Activated CD4-positive, CD25-positive, alpha-beta regulatory T cell treated with anti-CD3 and anti-CD28 coated beads, Interleukin-2, amount 50 U/mL, for 24 hours (primary cell): ENCODE measurements at places on chromosomes 3 and 15.

DNA sequence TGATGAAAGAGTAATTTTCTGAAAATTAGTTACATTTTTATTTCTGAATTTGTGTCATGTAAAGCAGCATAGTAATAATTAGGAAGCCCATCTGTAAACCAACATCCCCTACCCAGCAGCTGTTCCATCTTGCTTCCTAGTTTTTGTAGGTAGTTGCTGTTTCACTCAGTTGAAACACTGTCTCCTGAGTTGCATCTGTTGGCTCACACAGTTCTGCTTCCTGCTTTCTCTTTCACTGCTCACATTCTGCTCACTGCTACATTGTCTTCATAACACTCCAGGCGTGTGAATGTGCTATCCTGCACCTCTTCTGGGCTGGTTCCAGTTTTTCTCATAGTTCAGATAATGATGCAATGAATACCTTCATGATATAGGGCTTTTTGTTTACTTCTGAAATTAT, 123.4 kb downstream of the EPHB1 start:
- no peak for ATAC-seq

DNA sequence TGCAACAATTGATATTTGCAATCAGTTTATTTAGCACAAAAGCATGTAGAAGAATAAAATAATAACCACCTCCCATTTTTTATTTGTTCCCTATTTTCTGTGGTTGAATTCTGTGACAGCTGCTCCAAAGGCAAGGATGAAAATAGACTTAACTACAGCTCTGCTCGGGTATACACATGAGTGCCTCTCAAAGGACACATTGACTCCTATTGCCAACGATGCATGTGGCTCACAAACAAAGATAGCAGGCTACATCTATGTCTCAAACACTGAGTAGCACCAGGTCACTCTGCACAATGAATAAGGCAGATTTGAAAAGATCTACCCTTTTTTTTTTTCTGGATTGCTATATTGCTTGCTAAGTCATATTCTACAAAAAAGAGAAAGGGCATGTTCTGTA, 612.9 kb downstream of the ROBO1 start:
- no peak for ATAC-seq

GRCh38 chr3:135898774-135899173, 66.8 kb upstream of the PPP2R3A start:
- ATAC-seq: no peak

DNA sequence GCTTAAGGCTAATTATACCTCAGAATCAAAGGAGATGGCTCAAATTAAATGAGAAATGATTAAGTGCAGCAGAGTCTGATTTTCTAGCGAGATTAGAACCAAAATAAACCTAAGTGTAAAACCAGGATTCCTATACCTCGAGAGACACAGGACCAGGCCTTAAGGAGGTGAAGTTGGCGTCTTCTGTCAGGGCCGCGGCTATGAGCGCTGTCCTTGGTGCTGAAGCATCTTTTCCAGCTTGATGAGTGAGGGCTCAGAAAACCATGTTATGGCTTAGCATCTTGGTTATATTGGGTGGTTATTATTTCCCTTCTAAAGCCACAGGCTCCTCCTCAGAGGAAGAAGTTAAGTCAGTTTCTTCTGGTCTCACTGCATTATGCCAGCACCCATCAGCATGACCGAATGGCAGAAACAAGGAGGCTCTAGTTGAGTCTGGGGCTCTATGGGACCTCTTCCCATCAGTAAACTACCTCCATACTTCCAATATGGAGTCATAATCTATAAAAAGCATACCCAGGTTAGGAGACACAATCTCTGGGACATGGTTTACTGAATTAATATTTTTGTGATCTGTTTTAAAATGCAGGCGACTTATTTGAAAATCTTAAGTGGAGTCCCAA, 120.1 kb upstream of the NMNAT3 start:
- ATAC-seq: no peak

DNA sequence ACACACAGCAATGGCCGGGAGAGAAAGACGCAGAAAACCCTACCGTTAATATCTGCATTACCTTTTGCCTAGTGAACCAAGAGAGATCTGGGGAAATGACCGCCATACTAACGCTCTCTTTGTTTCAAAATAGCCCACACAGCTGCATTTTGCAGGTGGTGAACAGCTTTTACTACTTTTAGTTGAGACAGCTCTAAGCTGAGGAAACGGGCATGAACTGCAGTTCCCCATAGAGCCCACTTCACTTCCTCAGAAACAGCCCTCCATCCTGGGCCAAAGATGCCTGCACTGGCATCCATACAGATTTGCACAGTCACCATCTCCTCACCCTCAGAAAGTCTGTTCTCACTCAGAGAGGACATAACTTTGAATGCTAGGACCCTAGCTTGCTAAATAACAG, 45.0 kb downstream of the ZNF860 start:
- no peak for ATAC-seq

DNA sequence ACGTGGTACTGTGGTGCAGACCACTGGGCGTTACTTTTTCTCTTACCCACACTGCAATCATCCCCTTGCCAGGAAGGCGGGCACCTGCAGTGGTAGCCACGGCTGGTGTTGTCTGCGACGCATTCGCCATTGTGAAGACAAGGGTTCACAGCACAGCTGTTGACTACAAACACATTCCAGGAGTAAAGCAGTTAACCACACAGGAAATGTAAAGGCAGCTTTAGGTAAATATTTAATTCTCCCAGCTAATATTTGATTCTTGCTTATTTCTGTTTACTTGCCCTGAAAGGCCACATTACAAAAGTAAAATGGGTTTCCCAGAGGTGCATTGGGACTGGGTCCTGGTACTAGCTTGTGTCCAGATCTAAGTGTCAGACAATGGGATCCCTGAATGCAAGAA, 45.4 kb downstream of the HEG1 start:
- ATAC-seq: no peak
